Stimulated activated CD4-positive, alpha-beta T cell treated with anti-CD3 and anti-CD28 coated beads, Interleukin-15, amount 100 ng/mL, for 1 hour (primary cell): ENCODE measurements at places on chromosomes 2 and 18.

GRCh38 chr2:88950010-88950409 lies 258.5 kb downstream of the RPIA start:
- DNase-seq = no peak

GRCh38 chr2:15673919-15674636 lies 82.4 kb downstream of the DDX1 start:
- DNase-seq = no peak

- DNase-seq = no peak
These were observed 80.4 kb downstream of the TGFA start for GRCh38 chr2:70473101-70473722.

DNA sequence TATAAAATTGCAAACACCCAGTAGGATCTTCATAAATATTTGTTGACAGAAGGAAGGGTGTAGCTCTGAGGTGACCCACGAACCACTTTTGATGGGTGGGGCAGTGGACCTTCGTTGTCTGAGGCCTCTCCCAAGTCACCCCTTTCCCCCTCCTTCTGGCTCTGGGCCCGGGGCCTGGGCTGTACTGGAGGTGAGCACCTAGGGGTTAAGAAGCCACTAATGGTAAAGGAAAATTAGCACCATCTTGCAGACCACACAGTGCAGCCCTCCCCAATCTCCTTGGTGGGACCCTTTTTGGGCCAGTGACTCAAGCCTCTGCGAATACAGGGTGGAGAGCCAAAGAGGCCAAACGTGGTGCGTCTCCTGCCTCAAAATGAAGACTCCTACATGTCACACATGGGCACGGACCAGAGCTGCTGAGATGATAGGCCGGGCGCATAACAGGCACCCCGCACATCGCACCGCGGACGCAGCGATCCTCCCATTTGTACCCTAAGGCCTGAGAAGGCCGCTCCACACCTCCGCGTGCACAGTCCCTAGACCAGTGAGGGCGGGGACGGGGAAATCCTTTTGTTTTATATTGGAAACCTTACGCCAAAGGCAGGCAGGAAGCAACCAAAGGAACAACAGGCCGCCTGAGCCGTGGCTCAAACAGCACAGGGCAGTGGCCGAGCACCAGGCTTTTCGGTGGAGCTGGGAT lies 31.9 kb upstream of the ATP6V1B1 start:
- DNase-seq = no peak

DNA sequence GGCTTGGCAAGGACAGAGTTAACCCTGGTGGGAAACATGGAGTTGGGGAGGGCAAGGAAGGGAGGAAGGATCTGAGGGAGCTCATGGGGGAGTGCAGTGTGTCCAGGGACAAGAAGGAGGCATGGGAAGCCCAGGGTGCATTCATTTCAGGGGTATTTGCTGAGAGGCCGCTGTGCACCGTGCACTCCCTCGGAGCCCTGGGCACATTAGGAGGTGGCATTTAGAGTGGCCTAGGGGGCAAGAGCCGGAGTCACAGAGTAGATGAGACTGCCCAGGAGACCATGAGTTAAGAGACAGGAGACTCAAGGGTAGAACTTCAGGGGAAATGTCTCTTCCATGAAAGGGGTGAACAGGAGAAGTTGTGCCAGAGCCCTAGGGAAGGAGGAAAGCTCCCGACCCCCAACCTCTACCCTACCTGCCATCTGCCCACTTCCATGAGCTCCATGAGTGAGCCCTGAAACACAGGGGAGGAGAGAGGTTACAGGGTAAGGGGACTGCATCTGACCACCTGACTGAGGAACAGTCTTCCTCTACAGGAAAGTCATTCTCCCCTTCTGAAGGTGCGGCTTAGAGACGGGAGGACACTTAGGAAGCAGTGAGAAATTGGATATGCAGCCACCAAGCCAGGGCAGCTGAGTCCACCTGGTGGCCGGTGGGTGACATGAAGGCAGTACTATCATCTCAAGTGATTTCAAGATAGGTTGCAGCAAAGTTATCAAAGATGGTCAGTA lies 58.5 kb upstream of the COPS8 start:
- peak; percentile 5 for DNase-seq

- no peak for DNase-seq
These were observed 68.1 kb upstream of the CSRNP3 start for GRCh38 chr2:165401285-165401852.

- DNase-seq = no peak
These were observed 1.1 kb downstream of the ITGAV start for GRCh38 chr2:186590759-186591505.

DNA sequence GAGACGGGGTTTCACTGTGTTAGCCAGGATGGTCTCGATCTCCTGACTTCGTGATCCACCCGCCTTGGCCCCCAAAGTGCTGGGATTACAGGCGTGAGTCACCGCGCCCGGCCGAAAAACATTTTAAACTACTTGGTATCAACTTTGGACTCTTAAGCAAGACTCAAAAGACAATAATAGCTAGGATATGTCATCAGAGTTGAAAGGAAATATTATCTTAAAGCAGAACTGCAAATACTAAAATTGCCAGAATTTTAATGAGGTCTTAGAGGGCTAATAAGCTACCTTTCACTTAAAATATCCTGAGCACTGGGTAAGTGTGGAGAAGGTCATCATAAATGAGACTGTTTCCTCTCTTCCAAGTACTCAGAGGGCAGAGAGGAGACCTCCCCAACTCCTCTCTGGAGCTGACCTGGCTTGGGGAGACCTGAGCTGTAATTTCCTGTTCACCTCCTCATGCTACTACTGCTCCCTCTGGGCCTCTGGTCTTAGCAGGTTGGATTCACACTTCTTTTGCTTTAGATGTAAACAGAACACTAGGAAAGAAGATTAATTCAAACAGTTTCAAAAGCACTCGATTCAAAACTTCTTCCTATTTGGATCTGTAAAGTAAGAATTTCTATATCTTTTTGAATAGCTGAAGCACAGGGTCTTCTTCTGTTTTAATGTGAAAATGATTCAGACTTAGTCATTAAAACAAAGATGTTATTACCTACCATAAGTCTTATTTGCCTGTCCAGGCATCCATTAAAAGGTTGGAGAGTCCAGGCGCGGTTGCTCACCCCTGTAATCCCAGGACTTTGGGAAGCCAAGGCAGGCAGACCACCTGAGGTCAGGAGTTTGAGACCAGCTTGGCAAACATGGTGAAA lies 16.5 kb downstream of the CNRIP1 start:
- DNase-seq = no peak

DNA sequence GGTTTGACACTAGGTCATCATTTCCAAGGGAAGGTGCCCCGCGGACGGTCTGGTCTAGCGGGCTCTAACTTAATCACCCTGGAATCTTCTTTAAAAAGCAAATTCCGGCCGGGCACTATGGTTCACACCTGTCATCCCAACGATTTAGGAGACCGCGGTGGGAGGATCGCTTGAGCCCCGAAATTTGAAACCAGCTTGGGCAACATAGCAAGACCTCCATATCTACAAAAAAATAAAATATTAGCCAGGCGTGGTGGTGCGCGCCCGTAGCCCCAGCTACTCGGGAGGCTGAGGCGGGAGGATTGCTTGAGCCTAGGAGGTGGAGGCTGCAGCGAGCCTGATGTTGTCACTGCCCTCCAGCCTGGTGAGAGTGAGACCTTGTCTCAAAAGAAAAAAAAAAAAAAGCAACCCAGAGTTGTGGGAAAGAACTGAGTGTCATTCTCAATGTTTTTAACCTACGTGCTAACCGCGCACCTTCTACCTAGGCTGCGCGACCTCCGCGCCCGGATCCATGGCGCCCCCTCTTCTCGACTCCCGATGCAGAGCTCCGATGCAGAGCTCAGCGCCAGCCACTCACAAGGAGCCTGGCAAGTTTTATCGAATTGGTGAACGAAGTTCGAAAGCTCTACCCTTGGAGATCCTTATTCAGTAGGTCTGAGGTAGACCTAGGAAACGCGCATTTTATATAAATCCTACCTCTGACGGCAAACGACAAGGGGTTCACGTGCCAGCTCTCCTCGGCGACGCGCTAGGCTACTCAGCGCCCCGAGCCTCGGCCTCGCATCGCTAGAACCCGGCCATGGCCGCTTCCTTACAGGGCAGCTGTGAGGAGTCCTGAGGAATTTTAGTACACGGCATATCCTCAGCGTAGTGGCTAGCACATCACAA lies 888 bp upstream of the TWSG1 start:
- no peak for DNase-seq

GRCh38 chr18:36600548-36600947 lies 228.3 kb downstream of the TPGS2 start:
- DNase-seq = no peak

DNA sequence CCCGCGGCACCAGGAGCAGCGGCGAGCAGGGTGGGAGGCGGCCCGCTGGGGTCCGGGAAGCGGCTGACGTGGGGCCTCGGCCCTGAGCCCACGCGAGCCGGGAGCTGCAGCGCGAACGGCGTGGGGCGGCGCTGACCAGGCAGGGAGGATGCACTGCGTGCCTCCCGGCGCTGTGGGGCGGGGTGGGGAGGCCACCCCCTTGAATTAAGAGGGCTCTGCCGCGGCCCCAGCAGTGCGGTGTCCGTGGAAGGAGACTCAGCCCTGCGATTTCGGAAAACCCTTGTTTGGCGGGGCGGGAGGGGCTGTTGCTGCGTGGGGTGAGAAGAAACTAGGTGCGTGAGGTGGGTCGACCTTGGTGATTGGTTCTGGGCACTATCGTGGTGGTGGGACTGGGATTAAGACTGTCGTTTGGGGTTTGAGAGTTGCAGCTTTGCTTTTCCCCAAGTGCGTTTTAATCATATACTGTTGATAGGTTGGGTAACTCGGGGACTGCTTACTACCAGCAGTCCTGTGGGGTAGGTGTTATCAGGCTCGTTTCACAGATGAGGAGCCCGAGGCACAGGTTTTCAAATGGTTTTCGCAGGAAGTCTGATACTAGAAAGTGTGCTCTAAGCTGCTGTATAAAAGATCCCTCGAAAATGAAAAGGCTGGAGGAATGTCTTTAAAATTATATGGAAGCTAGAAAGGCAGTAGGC lies 722 bp downstream of the ACSL3 start:
- peak; percentile 5 for DNase-seq

- no peak for DNase-seq
These were observed 19.4 kb downstream of the KLHL29 start for GRCh38 chr2:23404426-23404825.

- no peak for DNase-seq
These were observed 36.0 kb upstream of the ASAP2 start for GRCh38 chr2:9170458-9171130.

GRCh38 chr2:5665066-5665465 lies 27.1 kb upstream of the SOX11 start:
- DNase-seq = no peak

DNA sequence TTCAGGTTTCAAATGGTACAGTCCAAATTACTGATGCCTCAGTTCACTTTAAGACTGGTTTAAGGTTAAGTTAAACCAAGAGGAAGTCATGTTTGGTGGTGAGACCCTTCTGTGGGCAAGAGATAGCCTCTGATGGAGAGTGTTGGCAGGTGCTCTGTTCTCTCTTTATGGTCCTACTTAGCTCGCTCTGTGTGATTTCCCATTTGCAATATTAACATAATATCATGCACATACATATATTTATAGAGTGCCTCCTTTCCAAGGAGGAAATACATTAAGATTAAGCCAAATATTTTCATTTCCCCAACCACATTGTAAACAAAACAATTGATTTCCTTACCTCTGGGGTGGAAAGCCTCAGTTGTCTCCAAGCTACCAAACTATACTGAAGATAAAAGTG lies 222.4 kb downstream of the PIK3C3 start:
- DNase-seq = no peak

DNA sequence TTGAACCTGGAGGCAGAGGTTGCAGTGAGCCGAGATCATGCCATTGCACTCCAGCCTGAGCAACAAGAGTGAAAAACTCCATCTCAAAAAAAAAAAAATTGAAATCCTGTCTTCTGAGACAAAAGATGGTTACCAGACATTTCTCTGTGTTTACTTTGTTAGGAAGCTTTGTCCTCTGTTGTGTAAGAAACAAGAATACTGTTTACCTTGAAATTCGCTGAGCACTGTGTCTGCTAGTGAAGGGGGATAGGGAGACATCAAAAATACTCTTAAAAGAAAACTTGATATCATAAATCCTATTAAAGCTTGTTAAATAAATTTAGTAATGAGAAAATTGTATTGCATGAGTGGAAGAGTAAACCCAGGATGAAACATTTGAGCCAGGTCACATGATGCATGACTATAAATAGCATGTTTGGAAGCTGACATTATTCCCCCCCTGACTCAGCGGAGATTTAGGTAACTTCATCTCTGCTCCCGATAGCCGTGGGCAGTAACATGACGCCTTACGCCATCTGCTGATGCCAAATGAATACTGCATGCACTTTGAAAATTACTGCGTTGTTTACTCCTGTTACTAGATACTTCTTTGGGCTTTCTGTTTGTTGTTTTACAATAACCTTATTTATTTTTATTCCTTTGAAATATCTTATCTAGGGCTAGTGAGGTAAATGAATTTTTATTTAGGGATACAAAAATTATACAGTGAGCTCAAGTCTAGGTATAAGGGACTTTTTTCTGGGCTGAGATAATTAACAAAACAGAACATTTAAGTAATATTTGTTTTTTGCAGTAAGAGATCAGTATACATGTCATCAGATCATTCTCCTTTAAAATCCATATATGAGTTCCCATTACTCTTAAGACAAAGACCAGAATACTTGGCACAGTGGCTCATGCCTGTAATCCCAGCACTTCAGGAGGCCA lies 134.9 kb downstream of the MAP3K20 start:
- no peak for DNase-seq

DNA sequence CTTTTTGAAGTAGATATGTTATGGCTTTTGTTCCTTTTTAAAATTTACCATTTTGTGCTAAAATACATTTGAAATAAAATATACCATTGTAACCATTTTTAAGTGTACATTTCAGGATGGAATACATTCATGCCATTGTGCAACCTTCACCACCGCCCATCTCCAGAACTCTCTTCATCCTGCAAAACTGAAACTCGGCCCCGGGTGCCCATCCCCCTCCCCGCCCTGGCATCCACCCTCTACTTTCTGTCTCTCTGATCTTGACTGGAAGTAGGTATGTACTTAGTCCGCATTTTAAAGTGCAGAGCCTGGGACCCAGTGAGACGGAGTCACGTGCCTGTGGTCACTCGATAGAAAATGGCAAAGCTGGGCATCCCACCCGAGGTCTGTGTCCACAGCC lies 45.6 kb downstream of the DIPK1C start:
- no peak for DNase-seq

DNA sequence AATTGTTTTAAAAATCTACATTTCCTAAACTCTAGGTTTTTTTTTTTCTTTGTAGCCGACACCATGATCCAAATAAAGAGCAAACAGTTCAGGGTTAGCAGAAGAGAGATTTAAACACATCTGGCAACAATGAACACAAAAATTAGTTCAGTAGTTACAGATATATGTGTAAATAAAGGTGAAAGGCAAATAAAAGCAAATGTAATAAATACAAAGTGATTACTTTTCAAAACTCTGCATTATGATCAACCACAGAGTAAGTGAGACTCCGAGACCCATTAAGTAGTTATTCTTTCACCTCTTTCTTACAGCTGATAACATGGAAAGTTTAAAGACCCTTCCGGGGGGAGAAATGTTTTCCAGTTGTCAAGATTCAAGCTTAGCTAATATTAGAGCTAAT lies 716 bp downstream of the CALCRL start:
- DNase-seq = no peak

DNA sequence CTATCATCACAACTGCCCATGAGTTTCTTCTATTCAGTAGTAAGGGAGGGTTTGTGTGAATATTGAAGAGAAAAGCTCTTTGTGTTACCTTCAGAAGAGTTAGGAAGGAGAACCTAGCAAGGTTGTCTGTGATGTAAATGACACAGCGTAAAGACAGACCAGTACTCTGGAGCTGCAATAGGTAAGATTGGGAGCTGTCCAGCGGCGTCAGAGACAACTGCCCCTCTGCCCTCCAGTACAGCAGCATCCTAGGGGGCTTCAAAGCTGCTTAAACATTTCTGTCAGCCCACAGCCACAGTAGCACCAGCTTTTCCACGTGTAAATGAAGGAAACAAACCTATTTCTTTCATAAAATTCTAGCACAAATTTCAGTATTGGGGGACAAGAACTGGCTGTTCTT lies 34.5 kb downstream of the NYAP2 start:
- no peak for DNase-seq
